ENCODE measurements at places on chromosomes 13 and 19. TPM values are rescaled to one million over a fixed set of nuclear protein-coding genes. Genes with fewer than 3 reads are reported as not detected.

ZNF793 gene
- 10.8 TPM for total RNA-seq

GRCh38 chr13:36880961-36881360, 39.1 kb downstream of the SMAD9 start:
- DNase-seq: no peak

CGB5 gene
- not detected for total RNA-seq

DNA sequence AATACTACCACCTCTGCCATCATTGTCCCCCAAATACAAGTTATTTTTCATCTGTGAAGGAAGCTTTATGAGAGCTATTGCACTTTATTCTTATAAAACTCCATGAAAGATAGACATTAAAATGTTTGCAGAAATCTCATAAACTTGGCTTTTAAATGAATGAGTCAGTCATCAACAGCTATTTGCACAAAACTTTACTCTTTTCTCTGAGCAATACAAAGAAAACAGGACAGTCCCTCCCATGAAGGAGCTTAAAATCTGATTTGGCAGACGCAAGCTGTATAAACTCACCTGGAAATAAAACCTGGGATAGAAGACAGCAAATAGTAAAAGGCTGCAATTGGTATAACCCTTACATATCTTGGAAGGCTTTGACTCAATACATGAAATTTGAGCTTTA, 16.6 kb upstream of the RCBTB1 start:
- no peak for DNase-seq

OR7A5 gene
- not detected for total RNA-seq

GRCh38 chr13:35979361-35979951, 151.7 kb downstream of the DCLK1 start:
- no peak for DNase-seq

DNA sequence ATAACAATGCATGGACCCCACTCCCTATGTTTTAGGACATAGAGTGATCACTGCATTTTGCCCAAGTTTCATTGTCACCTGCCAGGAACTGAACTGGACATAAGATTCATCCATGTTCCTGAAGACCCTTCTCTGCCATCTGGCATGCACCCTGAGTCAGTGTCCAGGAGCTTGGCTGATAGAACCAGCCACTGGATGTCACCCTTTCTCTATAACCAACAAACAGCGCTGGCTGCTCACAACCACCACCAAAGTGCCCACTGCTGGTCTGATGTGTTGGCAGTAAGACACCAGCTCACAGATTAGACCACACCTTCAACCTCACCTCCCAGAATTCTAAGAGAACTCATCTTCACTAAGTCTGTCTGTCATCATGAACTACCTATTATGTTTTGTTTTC, 333.4 kb downstream of the ITGBL1 start:
- no peak for DNase-seq

FGF14 gene
- total RNA-seq: 0.13 TPM

TEX101 gene
- total RNA-seq: not detected
